ENCODE measurements at places on chromosomes 4 and X.

DNA sequence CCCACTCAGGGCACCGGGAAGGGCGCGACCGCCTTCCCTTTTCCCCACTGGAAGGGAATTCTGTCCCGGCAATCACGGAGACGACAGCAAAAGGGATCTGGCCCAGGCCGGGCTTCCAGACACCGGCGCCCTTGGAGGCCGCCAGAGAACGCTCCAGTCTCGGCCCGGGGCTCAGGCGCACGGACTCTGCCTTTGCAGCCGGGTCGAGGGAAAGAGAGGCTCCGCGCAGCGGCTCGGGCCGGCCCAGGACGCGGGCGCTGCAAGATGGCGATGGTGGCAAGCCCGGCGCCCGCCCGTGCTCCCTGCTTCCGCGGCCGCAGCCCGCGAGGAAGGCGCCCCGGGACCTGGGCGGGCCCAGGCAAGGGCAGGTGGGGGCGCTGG is 1.1 kb downstream of the CTBP1 start:
- DNase-seq: no peak

- DNase-seq: no peak
Observed at GRCh38 chr4:81049907-81050306, 19.4 kb downstream of the BMP3 start.

- DNase-seq: no peak
Observed at GRCh38 chr4:31518796-31519250, 798.7 kb downstream of the PCDH7 start.

GRCh38 chr4:150680651-150681050 is 98.7 kb downstream of the MAB21L2 start:
- DNase-seq: no peak

- DNase-seq: no peak
Observed at GRCh38 chr4:121380776-121381462, at the start of gene QRFPR. Gene QRFPR (minus strand): TSS chr4:121381018. CDS start chr4:121380647, 371 bp downstream.

DNA sequence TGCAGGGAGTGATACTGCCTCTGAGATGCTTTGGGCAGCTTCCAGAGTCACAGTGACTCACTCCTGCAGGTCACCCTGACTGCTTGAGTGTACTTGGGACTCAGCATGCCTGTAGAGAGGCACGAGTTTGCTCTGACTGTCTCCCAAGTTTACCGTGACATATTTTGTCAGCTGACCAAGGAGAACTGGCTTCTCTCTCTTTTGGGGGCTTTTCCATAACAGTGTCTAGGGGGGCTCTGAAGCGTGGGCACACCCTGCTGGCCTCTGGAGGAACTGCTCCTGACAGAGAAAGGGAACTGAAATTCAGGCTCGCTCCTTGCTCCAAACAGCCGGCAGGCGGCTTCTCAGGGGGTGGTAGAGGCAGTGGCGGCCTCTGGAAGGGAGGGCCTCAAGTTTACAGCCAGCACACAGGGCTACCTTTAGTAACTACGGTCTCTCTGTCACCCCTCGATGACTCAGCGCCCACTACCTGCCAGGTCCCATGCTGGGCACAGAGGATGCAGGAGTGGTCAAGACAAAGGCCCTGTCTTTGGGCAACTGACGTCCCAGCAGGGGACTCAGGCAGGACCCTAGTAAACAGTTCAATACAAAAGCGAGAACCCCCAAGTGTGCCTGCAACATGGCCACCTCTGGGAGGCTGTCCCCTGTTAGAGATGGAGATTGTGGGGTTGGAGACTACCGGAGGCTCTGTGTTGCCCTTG is 17.8 kb downstream of the ZNF185 start:
- no peak for DNase-seq

DNA sequence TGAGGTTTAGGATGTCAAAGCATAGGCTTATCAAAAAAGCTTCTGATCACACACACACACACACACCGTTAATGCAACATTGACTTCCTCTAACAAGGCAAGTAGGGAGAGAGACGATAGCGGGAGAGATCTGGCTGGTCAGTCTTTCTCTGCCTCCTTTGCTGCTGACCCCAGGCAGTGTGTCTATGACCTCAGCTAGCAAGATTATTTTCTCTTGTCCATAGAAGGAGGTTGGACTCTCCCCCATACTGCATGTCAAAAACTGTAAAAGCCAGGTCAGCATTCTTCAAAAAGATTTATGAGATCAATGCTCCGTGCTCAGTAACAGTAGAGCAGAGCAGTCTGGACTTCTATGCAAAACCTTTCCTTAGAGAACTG is 63.5 kb upstream of the PGM2 start:
- DNase-seq: no peak

DNA sequence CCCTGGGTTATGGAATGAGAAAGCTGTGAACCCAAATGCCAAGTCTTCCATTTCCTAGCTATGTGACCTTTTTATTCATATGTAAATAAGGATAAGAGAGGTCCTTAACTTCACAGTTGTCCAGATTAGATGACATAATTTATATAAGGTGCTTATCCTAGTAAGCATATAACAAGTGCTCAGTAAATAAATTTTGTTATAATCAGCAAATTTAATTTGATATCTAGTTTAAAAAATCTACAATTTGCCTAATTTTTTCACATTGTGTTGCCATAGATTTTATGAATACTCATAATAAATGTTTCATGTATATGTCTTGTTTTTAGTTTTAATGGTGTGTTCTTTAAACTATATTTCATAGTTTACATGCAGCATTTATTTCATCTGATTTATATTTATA is 130.4 kb upstream of the SPRY1 start:
- DNase-seq: no peak

GRCh38 chrX:130091980-130092522 is 18.2 kb downstream of the ELF4 start:
- peak; percentile 78 for DNase-seq

GRCh38 chr4:74228691-74229640 is 71.0 kb downstream of the MTHFD2L start:
- peak; percentile 67 for DNase-seq

- peak; percentile 57 for DNase-seq
Observed at GRCh38 chrX:16786791-16787735, 797 bp downstream of the TXLNG start.

GRCh38 chrX:19571711-19572110 is 56.4 kb upstream of the MAP3K15 start:
- DNase-seq: no peak

DNA sequence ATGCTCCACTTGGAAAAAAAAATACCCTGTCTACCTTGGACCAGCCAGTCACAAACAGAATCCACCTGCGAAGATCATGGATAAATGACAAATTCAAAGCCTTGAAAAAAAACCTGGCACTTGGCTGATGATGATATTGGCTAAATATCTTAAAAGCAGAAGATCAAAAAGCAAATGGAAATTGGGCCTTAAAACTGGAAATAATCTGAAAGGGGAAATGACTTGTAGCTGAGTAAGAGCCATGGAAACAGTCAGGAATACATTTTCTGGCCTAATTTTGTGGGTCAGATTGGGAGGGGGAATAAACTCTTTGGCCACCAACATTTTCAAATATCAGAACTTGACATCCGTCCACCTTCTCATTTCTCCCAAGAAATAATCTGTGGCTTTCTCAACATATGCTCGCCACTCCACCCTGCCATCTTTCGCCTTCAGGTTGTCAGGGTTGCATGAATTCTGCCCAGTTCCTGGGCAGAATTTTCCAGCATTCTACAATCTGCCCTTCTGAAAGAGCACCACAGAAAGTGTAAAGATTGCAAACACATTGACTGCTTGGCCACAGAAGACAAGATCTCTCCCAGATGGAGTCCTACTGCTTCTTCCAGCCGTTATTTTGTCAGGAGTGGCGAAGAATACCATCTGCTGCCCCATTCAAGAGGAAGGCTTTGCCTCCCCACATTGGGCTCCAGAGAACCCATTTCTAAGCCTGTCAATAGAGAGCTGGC is 1.7 kb upstream of the NDP start:
- DNase-seq: no peak

- DNase-seq: no peak
Observed at GRCh38 chr4:177455561-177455970, 13.3 kb upstream of the AGA start.

GRCh38 chr4:154208424-154208823 is 283.2 kb downstream of the DCHS2 start:
- DNase-seq: no peak

DNA sequence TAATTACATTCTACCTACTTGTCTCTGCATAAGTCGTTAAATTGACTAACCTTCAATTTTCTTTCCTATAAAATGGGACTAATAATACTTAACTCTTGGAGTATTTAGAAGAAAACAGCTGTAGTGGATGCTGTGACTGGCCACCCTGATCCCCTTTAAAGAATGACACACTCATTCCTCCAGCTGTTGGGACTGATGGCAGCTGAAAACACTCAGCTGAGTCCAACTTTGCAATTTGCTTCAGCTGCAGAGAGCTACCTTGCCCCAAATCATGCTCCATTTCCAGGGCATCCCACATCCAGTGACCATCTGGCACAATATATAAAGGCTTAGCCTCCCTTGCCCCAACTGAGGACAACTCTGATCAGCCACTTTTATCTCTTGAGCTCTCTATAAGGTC is 89.1 kb downstream of the MID1IP1 start:
- DNase-seq: no peak

- DNase-seq: no peak
Observed at GRCh38 chrX:41322821-41323603, 10.9 kb upstream of the DDX3X start.

DNA sequence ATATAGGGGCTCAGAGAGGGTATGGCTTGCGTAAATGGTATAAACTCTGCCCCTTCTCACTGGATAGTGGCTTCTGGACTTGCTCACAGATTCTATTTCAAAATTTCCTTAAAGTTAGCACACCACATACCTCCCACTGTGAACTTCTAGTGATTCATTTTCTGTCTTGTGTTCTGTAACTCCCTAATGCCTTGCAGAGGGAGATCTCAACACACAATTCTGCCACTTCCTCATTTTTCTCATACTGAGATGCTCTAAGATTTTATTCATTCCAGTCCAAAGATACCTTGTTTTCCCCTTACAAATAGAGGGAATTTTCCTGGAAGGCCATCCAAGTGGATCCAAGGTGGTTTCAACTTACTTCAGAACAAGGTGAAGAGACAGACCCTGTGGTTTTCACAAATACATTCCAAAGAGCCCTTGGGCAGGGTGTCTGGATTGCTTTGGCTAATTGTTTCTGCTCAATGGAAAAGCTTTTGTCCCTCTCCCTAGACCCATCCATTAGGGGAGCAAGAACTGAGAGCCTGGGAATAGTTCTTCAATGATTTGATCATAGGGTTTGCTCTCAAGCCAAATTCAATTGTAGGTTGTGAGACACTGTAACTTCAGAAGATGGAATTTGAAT is 52.1 kb upstream of the CAPN6 start:
- no peak for DNase-seq

DNA sequence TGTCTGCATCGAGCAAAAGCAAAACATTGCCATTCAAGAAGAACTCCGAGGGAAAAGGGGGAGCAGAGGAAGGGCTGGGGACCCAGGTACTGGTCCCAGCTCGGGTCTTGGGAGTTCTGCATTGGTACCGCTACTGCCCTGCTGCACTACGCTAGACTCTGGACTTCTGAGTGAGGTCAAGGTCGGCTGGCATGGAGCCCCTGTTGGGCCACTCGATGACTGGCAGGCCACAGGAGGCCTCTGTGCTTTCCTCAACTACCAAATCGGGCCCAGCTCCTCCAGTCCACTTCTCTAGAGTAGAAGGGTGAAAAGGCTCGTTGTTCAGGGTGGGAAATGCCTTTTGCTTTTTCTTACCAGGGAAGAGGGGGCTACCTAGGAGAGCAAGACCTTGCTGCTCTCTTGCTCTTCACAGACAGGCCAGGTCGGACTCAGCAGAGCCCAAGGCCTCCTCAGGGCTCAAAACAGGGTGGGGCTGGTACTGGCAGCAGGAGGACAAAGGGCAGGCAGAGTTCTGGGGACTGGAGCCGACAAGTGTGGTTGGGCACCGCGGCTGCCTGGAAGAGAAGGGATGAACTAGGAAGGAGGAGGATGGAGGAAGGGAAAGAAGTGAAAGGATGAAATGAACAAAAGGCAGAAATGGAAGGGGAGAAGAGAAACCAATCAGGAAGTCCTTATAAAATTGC is 8.9 kb upstream of the IRAK1 start:
- no peak for DNase-seq

DNA sequence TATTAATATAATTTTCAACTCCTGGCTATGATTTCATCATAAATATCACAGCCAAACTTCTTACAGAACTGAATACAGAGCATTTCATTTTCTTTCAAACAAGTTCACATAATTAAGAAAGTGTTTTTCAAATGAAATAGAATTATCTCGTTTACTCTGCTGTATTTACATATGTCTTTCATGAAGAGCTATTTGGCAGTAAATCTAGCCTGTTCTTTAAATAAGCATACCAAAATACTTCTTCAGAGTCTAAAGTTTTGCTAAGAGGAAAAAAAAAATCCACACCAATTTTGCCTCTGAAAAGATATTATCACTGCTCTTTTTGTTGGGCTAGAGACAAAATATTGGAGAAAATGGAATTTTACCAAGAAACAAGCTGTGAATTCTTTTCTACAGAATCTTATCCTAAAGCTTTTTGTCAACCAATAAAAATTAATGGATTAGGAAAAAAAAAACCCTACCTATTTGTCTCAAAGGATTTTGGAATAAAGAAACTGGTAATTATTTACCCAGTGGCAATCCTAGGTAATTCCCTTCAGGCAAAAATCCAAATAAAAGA is 287.9 kb upstream of the NR3C2 start:
- no peak for DNase-seq

- DNase-seq: no peak
Observed at GRCh38 chr4:101977076-101977475, 186.5 kb downstream of the BANK1 start.

DNA sequence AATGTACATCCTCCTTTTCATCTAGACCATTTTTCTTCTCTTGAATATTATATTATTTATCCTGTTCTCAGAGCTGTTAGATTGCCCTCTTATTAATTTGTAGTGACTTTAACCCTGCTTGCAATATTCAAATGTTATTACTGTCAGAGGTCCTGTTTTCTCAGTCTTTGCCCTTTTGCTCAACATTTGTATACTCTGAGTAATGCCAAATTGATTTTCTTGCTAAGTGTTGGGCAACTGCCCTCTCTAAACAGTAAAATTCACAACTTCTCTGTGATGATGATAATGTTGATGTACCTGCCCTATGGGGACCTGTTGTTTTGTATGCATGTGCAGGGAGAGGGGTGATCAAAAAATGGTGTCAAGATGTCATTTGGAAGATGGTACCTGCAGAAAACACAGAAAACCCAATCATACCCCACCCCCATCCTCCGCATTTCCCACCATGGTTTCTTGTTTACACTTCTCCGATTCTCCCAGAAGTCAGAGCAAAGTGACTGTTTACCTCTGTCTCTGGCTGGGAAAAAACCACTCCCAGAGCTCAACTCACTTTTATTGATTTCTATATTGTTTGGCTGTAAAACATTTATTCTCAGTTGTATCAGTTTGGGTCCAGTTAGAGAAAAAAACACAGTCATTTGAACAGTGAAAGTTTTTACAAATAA is 694.0 kb downstream of the IL1RAPL1 start:
- no peak for DNase-seq

DNA sequence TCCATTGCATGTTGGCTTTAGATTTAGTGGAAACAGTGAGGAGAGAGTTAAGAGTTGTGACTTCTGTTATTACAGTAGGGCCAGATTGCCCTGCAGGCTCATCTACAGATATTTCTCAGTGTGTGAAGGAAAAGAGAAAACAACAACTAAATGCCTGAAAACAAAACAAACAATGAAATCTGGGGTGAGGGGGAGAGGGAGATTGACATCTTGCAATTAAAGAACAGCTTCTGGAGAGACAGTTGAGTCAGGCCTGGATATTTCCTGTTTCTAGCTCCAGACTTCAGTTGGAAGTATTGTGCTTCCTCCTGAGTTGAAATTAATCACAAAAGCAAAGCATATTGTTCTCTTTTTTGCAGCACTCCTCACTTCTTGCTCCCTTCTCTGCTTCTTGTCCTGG is 108.3 kb upstream of the SCML1 start:
- DNase-seq: no peak

All from activated CD4-positive, CD25-positive, alpha-beta regulatory T cell treated with anti-CD3 and anti-CD28 coated beads, Interleukin-2, amount 50 U/mL, for 72 hours (primary cell).